ENCODE measurements at places on chromosomes 4 and X. TPM values are rescaled to one million over a fixed set of nuclear protein-coding genes. Genes with fewer than 3 reads are reported as not detected.

The CXCL10 gene
- 1.1 TPM for total RNA-seq

DNA sequence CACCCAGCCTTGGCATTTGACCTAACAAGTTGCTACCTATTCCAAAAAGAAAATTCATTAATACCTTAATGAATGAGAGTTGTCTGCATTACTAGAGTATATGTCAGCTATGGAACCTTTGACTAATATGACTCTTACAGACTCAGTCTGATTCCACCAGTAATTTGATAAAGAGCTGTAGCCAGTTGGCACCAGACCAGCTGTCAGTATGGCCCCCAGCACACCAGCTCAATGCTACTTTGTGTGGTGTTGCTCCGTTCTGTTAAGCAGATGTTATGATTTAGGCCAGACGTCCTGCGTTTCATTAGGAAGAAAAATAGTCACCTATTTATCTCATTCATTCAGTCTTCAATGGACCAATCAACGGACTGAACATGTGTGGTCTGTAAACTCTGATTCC, 215.5 kb downstream of the TLL1 start:
- no peak for ATAC-seq

GRCh38 chr4:145703850-145704497, 24.0 kb downstream of the C4orf51 start:
- no peak for ATAC-seq

DNA sequence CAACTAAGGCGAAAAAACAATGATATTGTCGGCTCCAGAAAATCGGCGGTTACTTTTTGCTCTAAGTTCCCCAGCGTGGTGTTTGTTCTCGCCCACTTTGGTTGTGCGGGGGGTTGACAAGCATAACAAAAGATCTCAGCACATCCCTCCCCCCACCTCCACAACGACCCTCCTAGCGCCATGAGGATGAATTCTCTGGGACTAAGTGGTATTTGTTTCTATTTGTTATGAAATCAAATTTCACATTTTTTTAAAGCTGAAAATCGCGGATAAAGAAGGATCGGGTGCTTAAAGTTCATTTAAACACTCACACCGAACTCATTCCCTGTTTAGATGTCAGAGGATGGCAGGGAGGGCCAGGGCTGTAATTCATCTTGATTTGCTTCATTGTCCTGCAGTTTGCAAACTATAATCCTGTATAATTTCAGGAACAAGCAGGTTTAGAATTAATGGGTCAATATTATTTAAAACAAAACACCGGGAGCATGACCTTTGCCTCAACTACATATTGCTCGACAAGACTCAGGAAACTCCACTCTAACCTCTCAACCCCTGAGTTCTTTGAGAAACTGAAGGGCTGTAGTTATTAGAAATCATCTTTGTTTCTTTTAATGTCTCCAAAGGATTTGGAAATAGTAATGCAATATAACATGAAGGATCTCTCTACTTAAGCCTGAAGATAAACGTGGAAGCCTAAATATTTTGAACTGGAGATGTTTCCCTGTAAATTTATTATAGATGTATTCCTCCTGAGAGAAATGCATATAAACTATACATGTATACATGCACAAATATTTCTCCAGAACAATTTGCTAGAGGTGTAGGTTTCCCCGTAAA, 6.4 kb downstream of the PITX2 start:
- no peak for ATAC-seq

The MEPE gene
- total RNA-seq, result not detected

GRCh38 chrX:140971099-140971795, 31.1 kb upstream of the SPANXB1 start:
- no peak for ATAC-seq

- no peak for ATAC-seq
Observed at GRCh38 chrX:46294234-46294633, 251.0 kb downstream of the ZNF674 start.

The CENPI gene
- total RNA-seq, result 28.1 TPM

GRCh38 chr4:72084587-72085011, 52.8 kb downstream of the NPFFR2 start:
- no peak for ATAC-seq

GRCh38 chrX:115894087-115894486, 276.5 kb upstream of the AGTR2 start:
- ATAC-seq, result no peak

The ERVMER34-1 gene
- 0.09 TPM for total RNA-seq

DNA sequence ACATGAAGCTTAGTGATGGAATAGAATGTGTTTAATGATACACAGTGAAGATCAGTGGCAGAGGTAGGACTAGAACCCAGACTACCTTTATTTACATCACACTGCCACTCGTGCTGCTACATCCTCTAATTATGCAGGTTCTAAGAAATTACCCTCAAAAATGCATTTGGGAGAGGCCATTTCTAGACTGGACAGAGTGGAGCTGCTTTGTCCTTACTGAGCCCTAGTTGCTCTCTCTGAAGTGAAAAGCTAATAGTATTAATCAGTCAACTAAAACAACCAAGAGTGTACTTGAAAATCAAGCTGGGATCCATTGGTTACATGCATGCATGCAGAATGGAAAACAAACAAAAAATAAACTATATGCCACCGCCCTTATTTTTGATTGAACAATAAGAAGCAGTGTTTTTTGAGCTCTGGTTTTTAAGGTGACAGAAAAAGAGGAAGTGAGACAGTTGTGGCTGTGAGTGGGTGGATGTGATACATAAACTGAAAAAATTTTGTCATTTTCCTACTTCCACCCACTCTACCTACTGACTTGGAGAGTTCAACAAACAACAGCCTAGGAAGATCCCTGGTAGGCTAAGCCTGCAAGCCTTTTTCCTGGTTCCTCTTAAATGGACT, 6.8 kb upstream of the VSIG4 start:
- peak; percentile 42 for ATAC-seq

- no peak for ATAC-seq
Observed at GRCh38 chr4:7367864-7368277, 66.9 kb downstream of the PSAPL1 start.

- no peak for ATAC-seq
Observed at GRCh38 chr4:89753601-89754066, 83.3 kb downstream of the SNCA start.

DNA sequence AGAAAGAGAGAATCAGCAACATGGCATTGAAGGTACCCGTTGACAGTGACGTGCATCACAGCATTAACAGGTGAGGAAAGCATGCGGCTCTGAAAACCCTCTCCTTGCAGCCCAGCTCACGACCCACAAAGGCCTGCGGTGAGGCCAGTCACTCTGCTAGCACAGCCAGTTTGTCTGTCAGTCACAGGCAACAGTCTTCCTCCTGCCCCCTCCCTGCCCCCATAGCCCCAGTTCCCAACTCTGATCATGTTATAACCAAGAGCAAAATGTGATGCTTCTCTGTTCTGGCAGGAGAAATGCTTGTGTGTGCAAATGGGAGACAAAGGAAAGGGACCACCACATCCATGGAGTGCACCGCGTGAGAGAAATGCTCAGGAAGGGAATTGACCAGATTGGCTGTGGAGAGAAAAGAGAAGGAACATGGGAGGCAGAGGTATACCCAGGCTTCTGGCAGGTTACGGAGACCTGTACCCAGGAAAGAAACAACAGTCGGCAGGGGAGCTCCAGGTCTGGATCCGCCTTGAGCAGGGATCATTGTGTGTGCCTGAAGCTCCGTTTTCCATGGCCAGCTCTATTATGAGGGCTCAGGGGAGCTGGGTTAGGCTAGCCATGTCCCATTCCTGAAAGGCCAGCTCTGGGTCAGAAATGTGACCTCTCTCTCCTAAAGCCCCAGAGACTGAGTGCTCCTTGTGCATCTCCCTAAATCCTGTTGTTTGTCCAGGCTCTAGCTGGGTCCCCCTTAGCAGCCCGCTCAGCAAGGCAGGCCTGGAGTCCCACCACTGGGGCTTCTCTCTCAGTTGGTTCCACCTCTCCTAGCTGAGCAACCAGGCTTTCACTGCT, 139.7 kb upstream of the MAMLD1 start:
- no peak for ATAC-seq

The HS3ST1 gene
- total RNA-seq, result 0.19 TPM

DNA sequence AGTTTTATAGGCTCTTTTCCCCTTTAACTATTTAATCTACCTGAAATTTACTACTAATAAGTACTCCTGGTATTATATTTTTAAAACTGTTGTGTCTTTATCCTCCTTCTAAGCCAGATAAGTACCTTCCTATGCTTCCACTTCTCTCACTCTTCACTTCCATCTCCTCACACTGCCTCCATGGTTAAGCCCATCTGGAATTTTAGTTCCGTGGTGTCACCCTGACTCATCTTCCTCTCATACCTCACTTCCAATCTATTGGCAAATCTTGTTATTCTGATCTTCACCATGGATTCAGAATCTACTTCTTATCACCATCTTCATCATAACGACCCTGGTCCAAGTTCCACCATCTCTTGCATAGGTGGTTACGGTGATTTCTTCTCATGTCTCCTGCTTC, 32.7 kb upstream of the DAPP1 start:
- no peak for ATAC-seq

The PTPN13 gene
- 23.0 TPM for total RNA-seq

GRCh38 chrX:39930786-39931528, 166.8 kb downstream of the BCOR start:
- no peak for ATAC-seq

DNA sequence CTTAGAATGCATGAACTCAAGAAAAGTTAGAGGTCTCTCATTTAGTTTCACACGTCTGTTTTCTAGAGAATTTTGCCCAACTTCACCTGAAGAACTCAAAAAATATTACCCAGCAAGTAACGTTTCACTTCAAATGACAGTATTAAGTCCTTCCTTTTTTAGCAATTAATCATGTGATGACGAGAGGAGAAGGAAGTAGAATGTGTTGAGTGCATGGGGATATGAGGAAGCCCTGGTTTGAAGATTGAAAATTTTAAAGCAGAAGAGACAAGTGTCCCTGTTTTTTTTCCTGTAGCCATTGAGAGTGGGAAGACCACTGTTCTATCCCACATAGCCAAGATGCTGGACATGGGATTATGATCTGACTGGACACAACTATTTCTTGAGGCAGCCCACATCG, 406.3 kb upstream of the CPEB2 start:
- ATAC-seq, result no peak

DNA sequence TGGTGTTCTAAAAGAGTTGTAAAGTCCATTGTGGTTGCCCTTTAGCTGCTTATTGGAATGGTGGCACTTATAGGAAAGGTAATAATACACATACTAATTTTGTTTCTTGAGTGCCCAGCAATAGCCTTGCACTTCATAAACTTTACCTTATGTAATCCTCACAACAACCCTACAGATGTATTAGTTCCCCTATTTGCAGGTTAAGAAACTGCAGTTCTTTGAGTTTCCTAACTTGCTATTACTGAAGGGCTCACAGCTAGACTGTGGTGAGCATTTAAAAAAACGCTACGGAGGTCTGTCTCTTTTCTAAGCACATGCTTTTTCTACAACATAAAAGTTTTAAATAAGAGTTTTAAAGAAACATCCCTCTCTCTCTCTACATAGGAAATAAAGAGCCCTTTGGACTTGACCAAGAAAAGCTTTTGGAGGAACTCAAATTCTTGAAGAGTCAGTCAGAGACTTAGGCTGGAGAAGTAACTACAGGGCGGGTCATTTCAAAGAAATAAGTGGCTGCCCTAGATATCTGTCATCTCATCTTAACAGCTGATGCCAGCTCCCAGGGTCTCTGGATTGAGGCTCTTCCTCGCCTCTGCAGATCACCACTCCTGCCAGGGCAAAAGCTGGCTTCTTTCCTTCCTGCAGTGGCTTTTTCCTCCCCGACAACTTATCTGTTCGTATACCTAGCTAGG, 42.0 kb upstream of the FBXW7 start:
- ATAC-seq, result no peak

The XG gene
- total RNA-seq, result 0.34 TPM

DNA sequence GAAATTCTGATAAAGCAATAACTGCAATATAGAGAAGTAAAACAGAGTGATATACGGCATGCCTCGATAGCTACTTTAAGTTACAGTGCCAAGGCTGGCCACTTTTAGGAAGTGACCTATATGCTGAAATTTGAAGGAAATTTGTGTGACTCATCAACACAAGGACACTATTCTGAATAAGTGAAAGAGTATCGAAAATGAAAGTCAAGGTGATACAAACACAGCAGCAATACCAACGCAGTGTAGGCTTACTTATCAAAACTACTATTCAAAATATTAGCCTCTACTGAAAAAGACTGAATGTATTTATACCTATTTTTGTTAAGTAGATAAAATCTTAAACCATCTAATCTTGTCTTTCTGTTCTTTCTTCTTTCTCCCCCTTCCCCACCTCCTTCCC, 459.9 kb upstream of the GNPDA2 start:
- ATAC-seq, result no peak

GRCh38 chrX:136318156-136318555, 17.4 kb downstream of the ADGRG4 start:
- no peak for ATAC-seq

DNA sequence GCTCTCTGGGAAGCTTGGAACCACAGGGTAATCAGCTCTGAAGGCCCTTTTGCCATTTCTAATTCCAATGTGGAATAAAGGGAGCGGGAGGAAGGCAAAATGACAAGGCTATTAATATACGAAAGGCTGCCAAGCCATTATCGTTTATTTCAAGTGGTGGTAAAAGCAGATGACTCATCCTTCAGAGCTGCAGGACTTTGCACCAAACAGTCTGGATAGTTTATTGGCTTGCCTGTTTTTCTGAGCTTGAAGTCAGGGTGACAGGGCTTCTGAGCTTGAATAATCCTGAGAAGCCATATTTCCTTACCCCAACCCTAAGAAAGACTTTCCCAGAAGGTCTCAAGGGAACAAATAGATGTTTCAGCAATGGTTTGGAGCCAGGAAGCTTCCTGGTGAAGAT, 7.7 kb upstream of the GABRE start:
- ATAC-seq, result no peak

The FAM47E gene
- not detected for total RNA-seq

The UCP1 gene
- not detected for total RNA-seq

- ATAC-seq, result peak; percentile 95
Observed at GRCh38 chrX:39196192-39197102, 395.2 kb downstream of the MID1IP1 start.

DNA sequence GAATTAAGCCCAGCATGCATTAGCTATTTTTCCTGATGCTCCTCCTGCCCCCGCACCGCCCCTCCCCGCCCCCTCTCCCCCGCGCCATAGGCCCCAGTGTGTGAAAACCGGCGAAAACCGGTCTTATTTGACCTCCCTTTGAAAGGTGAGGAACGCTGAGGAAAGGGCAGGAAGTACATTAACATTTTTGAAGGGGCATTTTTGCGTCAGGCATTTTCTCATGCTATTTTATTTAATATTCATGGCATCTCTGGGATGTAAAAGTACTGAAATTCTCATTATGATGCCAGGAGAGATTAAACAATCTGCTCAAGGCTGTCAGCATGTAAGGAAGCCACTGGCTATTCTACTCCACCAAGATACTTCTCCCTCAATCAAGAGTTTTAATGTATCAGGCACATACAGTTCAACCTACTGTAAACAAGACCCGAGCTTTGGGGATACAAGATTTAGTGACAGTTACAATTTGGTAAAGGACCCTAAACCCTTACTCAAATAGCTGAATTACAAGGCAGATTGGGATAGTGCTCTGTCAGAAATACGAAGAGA, 1.2 kb upstream of the NMU start:
- ATAC-seq, result no peak

DNA sequence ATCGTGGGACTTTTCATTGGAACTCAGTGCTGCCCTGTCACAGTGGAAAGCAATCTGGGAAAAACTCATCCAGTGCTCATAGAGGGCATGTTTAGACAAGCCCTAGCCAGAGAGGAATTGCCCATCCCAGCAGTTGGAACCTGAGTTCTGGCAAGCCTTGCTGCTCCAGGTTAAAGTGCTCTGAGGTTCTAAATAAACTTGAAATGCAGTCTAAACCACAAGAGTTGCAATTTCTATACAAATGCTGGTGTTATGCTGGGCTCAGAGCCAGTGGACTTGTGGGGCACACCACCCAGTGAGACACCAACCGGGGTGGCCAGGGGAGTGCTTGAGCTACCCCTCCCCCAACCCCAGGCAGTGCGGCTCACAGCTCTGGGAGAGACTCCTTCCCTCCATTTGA, 142.8 kb upstream of the PPP1R2C start:
- no peak for ATAC-seq

The TEC gene
- 8.3 TPM for total RNA-seq

All from activated T-helper 17 cell treated with anti-CD3 and anti-CD28 coated beads, Interleukin-2, amount 50 U/mL, for 72 hours (primary cell).